Kidney epithelial cell (primary cell): ENCODE measurements at places on chromosomes 4 and X. TPM values are rescaled to one million over a fixed set of nuclear protein-coding genes. Genes with fewer than 3 reads are reported as not detected.

DNA sequence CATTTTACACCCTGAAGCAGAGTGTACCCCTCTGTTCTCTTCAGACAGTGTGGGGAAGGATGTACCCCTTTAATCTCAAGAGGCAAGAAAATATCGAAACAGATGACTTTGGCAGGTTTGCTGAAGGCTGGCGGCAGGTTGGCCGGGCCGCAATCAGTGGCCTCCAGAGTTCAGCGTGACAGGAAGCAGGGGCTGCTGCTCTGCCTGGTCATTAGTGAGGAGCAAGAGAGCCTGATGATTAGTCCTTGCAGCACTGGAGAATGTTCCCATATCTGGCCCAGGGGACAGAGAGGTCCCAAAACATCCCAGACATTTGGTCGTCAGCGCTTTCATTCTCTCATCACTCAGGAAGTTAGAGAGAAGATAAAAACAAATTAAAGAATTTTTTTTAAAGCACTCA lies 352.8 kb downstream of the SPRY1 start:
- no peak for DNase-seq

DNA sequence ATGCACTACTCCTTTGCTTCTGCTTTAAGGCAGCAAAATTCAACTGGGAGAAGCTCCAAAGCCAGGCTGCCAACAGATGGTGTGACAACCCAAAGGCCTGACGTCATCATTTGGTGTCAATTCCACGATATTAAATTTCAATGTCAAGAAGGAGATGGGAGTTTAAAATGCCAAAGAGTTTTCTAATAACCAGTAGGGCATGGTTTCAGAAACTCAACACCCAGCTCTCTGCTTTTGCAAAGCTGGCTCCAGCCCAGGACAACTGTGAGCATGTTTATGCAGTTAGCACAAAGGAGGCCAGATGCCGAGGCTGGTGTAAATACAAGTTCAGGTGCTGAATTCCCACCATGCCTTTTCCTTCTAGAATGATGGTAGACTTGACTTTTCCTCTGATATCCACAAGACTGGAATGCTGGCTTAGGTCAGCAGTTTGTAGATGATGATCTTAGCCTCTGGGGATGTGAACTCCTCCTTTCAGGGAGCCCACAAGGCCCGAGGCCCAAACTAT lies 67.3 kb downstream of the AFAP1 start:
- DNase-seq: no peak

BEX3 gene
- total RNA-seq: 143 and 164 TPM in 2 replicates

- no peak for DNase-seq
Observed at GRCh38 chr4:124386648-124387047, 325.9 kb downstream of the ANKRD50 start.

DNA sequence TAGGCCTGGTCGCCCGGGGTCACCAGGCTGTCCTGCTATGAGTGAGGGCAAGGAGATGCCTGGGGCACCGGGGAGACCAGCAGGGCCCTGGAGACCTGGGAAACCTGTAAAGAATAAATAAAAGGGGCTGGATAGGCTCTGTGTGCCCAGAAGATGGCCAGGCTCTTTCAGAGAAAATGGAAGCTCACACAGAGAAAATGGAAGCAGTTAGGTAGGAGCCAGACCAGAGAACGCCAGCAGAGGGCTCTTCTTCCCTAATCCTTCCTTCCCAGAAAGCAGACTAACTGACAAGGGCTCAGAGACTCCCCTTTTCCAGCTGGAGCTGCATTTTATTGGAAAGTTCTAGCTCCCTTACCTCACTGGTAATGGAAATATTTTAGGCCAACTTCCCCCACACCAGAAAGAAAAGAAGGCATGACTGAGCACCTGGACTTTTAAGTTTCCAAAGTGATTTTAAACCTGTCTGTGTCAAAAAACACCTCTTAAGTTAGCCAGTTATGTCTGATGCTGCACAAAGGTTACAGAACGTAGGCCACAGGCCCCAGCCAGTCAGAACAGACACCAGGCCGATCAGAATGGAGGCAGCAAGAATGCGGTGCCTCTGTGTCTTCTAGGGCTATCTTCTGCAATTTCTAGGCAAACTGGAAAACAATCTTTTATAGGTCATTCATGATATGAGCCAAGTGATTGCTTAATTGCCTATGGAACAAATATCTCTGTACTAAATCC lies 74.0 kb downstream of the ATG4A start:
- no peak for DNase-seq

BEX1 gene
- 27.9 and 40.2 TPM in 2 replicates for total RNA-seq

DNA sequence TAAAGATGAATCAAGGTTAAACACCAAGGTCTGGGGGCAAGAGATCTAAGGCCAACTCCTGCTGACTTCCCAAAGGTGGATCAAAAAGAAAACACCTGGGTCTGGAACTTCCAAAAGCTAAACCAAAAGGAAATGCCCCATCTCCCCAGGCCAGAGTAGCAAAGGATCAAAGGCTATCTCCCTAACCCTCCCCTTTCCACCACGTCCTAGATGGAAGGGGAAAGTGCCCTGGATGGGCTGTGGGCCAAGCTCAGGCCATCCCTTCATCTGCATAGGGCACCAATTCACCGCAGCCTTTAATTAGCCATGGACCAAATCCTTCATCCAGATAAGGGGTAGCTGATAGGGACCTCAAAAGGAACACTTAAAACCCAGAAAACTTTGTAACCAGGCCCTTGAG lies 100.2 kb downstream of the WDFY3 start:
- no peak for DNase-seq

GRCh38 chrX:1074172-1074571 lies 138.3 kb downstream of the CRLF2 start:
- DNase-seq: no peak

PPARGC1A gene
- 3.3 and 14.4 TPM in 2 replicates for total RNA-seq

DNA sequence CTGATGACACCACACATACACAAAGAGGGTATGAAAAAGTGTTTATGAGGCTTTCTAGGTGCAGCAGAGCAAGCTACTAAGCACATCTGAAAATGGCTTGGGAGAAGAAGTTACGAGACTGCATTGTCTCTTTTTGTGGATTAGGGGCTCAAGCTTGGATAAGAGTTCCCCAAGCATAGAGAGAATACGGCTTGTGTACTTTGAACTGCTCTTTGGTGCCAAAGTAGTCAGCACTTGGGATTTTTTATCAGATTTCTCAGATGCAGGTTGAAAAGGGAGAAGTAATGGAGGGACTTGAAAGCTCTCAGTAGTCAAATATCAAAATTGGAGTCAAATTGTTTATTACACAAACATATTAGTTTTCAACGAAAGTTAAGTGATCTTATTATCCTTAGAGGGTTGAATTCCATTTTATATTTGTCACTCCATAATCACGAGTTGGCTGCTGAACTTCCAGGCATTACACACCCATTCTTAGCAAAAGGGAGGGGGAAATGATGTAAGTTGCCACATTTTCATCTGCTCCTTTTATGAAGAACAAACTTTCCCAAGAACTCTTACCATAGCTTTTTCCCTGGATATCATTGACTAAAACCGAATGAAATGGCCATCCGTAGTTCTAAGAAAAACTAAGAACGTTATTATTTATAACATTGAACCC lies 1904.9 kb downstream of the PCDH7 start:
- DNase-seq: no peak

DNA sequence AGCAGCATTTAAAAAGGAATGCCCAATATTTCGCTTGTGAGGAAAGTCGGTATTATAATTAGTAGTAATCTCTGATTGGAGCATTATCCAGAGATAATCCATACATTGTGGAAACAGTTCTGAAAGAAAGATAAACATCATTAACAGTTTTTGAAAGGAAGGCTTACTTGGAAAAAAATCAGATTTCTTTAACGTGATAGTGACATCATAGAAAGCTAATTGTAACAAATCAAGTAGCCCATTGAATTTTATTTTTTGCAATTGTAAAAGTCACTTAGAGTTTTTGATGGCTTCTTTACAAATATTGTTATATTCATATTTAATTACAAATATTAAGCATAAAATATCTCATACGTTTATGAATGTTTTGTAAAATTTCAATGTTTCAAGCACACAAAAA lies 11.6 kb upstream of the NR3C2 start:
- DNase-seq: no peak

ERCC6L gene
- total RNA-seq: 0.82 and 0.92 TPM in 2 replicates

DNA sequence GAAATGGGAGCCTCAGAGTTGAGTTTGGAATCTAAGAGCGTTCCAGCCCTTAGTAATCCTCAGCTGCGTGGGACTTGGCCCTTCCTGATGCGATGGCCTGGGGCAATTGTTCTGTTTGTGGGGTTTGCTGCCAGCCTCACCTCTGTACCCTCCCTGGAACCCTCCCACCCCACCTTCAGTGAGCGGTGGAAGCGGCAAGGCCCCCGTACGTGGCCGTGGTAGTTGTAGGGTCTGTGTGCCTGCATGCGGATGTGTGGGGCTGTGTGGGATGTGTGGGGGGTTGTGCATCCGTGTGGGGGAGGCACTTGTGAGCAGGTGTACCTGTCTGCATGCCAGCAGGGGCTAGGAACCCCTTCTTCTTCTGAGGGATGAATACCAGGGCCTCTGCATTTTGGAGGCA lies 65.4 kb upstream of the ADRA2C start:
- DNase-seq: no peak

SPIN2B gene
- 5.2 and 21.7 TPM in 2 replicates for total RNA-seq

DNA sequence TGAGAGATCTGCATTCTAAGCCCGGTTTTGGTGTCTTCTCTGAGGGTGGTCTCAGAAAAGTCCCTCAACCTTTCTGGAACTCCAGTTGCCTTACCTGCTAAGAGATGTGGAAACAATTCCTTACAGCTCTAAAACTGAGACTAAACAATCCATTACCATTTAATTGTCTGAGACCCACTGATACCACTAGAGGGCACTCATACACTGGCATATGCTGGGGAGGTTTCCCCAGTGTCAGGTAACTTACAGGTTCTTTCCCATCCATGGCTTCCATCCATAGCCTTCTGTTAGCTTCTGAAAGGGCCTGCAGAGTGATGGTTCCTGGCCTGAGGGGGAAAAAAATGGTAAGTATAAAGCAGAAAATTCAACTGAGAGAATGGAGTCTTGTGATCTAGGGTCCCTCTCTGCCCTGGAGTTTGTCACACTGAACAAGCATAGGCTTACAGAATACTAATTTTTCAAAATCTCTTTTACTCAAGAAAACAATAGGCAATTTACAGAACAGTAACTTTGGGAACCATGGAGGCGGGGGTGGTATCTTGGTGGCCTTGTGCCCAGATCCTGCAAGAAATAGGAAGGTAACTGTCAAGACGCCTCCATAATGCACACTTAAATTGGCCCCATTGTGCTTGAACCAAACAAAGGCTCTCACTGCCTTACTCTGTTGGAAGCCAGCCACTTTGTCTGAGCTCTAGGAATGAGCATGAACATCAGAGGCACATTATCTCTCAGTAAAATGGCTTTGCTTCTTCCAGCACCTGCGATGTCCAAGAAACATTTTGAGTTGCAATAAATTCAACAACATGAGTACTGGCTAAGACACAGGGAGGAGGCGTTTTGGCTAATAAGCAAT lies 236.1 kb downstream of the OPHN1 start:
- no peak for DNase-seq

MPP1 gene
- total RNA-seq: 7.7 and 9.3 TPM in 2 replicates

DNA sequence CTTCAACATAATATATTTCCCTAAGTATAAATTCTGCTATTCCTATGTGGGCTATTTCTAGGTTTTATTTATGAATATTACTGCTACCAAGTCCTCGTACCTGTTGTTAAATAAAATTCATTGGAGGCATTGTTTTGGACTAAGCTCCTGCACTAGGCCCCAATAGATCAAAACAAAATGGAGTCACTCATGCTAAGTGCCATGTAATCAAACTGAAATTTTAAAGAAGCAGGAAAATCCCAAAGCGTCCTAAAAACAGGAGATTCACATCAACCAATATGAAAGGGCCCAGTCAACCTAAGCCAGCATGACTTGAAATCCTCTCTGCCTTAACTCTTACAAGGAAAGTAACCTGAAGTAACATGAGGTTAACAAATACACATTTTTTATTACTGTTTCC lies 743.2 kb downstream of the TRAM1L1 start:
- DNase-seq: no peak

CT45A9 gene
- not detected in 2 replicates for total RNA-seq

DNA sequence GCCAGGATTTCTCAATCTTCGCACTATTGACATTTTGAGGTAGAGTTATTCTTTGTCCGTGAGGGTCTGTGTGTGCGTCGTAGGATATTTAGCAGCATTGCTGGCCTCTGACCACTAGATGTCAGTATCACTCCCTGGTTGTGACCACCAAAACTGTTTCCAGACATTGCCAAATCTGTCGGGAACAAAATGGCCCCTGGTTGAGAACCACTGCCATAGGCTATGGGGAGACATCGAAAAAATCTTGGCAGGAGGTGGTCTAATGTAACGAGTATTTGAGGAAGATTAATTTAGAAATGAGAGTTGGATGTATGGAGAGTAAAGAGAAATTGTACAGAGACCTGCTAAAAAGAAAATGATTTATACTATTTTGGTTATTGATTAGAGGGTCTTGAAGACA lies 108.4 kb downstream of the DOCK11 start:
- no peak for DNase-seq
